Posterior cingulate gyrus (tissue), 11 donors: ENCODE measurements at places on chromosomes 4 and X.
A peak's percentile ranks its signal among the peaks of the same experiment; 100 is the strongest.

- DNase-seq, result no peak
Observed at GRCh38 chr4:88080626-88081025, 73.2 kb downstream of the PKD2 start.

- DNase-seq, result no peak
Observed at GRCh38 chr4:178823673-178824295, 1381.5 kb upstream of the AGA start.

GRCh38 chrX:39756086-39756883 lies 341.5 kb downstream of the BCOR start:
- no peak for DNase-seq

DNA sequence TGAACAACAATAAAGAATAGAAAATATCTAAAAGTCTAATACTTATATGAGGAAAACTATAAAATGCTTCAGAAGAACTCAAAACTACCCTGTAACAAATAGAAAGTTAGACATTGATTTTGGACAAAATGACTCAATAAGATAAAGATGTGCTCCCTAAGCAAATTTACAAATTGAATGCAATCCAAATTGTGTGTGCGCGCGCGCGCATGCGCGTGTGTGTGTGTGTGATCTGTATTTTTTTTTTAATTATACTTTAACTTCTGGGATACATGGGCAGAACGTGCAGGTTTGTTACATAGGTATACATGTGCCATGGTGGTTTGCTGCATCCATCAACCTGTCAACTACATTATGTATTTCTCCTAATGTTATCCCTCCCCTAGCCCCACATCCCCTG lies 320.8 kb upstream of the INTU start:
- DNase-seq, result no peak

DNA sequence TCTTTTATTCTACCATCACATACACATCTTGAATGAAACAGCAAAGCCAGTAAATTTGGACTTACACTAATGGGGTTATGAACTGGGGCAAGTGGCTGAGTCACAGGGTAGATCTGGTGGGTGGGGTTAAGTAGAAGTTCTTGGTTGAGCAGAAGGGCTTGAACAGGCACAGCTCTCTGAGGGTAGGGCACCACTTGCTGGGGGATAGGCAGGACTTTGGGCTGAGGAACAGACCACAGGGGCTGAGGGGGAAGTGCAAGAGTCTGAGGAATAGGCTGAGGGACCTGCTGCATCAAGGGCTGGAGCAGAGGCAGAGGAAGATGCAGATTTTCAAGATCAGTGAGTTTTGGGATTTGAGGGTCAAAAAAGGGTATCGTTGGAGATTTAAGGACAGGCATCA lies 8.3 kb downstream of the CSN2 start:
- no peak for DNase-seq

- DNase-seq, result no peak
Observed at GRCh38 chr4:151199319-151200190, 77.4 kb upstream of the PRSS48 start.

- no peak for DNase-seq
Observed at GRCh38 chr4:94359838-94360237, 17.2 kb upstream of the HPGDS start.

- peak; percentile 19 for DNase-seq
Observed at GRCh38 chr4:26217961-26218676, 102.7 kb upstream of the RBPJ start.

GRCh38 chrX:86016139-86016538 lies 31.2 kb downstream of the CHM start:
- DNase-seq, result no peak

GRCh38 chr4:104395168-104395614 lies 99.5 kb downstream of the CXXC4 start:
- no peak for DNase-seq

DNA sequence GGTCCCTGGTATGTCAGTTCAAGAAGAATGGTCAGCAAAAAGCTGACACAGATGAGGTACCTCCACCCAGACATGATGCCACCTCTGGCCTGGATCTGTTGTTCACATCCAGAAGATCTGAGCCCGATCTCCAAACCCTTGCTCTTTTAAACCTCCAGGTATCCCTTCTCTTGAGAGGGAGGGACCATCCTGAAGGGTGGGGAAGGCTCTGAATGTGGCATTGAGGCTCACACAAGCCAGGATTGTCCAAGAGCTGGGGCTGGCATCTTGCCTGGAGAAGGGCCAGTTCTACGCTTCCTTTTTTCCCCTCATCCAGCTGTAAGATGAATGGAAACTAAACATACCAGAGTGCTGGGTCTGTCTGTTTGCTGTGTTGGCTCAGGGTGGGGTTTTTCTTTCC lies at the start of gene ITIH6:
Gene ITIH6 (minus strand): TSS at position 119 of the 400 bp plus-strand sequence. CDS start 45 bp downstream, at position 74.
- no peak for DNase-seq

DNA sequence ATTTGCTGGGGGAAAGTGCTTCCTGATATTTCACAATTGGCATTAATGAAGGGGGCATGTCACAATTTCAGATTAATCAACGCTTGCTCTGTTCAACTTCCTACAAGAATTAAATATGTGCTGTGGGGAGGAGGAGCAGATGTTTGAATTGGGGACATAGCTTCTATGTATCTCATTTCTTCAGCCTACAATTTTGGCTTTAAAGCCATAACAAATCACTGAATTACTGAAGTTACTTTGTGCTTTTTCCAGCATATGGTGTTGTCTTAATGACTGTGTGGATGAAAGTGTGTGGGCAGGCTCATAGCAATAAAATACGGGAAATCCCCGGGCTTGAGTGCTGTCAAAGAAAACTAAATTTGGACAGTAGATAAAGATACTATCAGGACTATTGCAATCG lies 813 bp downstream of the TLR7 start:
- no peak for DNase-seq

DNA sequence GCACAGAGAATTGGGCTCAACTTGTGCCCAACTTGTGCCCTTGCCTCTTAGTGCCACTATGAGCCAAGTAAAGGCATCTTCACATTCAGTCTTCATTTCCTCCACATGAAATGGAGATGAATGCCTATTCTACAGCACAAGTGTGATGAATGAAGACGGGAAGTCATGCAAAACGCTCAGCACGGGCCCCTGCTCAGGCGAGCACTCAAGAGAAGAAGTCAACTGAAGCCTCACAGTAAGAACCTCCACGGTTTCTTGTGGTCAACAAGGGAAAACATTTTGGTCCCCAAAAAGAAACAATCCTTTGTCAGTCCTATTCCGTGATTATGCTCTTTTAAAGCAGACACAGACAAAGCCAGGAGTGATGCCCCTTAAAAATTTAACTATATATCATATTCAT lies 87.0 kb downstream of the IRF2 start:
- no peak for DNase-seq

DNA sequence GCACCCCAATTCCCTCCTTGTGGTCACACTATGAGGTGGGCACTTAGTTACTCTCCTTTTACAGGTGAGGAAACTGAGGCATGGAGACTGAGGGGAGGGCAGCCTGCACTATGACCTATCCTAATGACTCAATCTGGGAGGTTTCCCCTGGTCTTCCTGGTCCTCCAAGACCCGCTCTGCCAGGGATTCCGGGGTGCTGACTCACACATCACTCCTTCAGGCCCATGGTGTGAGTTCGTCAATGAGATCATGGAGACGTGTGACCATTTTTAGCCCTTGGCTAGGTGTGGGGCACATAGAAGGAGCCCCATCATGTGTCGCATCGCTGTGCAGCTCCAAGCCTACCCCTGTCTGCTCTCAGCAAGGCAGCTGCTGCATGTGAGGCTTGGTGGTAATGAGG lies 32.4 kb upstream of the BCOR start:
- no peak for DNase-seq

DNA sequence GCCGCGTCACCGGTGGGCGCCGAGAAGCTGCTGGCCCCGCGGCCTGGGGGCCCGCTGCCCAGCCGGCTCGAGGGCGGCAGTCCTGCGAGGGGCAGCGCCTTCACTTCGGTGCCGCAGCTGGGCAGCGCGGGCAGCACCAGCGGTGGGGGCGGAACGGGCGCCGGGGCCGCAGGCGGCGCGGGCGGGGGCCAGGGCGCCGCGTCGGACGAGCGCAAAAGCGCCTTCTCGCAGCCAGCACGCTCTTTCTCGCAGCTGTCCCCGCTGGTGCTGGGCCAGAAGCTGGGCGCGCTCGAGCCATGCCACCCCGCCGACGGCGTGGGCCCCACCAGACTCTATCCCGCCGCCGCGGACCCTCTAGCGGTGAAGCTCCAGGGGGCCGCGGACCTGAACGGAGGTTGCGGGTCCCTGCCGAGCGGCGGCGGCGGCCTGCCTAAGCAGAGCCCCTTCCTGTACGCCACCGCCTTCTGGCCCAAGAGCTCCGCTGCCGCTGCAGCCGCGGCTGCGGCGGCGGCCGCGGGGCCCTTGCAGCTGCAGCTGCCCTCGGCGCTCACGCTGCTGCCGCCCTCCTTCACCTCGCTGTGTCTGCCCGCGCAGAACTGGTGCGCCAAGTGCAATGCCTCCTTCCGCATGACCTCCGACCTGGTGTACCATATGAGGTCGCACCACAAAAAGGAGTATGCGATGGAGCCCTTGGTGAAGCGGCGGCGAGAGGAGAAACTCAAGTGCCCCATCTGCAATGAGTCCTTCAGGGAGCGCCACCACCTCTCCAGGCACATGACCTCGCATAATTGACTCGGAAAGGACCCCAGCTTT lies 5.6 kb downstream of the PRDM8 start:
- no peak for DNase-seq

DNA sequence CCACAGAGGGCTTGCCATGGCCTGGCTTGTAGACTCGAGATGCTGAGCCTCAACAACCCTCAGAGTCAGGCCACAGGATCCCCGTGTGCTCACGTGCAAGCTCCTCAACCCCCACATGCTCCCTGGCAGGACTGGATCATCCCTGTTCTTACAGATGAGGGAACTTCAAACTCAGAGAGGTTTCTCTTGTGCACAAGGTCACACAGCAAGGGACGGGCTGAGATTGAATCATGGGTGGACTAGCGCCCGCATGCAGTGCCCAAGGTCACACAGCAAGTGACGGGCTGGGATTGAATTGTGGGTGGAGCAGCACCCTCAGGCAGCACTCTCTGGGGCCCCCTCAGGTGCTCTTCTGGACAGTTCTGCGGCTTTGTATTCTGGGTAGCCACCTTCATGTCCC lies 60.6 kb upstream of the AFAP1 start:
- no peak for DNase-seq

DNA sequence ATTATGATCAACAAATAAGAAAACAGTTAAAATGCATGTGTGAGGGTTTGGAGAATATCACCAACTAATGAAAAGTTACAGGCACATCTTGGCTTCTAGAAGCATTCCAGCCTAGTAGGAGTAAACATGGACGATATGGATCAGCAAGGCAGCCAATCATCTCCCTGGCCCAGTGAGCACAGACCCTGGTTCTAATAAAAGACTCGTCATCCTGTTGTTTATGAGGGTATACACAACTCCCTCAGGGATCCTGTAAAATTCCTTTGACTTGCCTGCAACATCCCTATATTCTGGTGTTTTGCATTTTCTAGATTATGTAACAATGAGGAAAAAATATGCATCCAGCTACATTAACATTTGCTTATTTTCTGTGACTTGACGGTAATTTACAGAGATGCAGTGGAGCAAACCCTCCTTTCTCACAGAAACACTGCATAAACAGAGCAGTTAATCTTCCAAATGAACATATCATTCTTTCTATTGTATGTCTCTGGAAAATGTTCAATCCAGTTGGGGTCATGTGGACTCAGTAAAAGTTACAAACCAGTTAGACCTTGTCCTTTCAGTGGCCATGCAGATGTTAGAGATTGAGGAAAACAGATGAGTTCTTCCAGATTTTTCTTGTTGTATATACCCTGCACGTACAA lies 88.9 kb upstream of the NDP start:
- no peak for DNase-seq

- DNase-seq, result no peak
Observed at GRCh38 chrX:68833855-68834331, 5.1 kb downstream of the EFNB1 start.

- no peak for DNase-seq
Observed at GRCh38 chr4:107897823-107898222, 33.5 kb upstream of the CYP2U1 start.

- DNase-seq, result no peak
Observed at GRCh38 chr4:187550256-187550950, 445.2 kb upstream of the ZFP42 start.

GRCh38 chrX:859329-859728 lies 228.7 kb downstream of the SHOX start:
- no peak for DNase-seq

DNA sequence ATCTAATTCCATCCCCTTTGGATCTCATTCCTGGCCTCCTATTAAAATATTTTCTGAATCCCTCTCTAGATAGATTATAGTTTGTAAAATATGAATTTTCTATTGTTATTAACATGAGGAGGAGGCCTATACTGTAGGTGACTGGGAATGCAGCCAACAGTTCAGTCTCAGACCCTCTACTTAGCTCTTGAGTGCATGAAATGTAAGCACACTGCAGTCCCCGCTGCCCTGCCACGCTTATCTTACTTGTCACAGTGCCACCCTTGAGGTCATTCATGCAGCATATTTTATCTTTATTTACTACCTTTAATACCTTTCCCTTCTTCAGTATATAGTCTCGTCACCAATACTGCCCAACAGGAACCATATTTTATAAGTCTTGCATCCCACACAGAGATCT lies 151.0 kb downstream of the CAMK2D start:
- DNase-seq, result no peak

DNA sequence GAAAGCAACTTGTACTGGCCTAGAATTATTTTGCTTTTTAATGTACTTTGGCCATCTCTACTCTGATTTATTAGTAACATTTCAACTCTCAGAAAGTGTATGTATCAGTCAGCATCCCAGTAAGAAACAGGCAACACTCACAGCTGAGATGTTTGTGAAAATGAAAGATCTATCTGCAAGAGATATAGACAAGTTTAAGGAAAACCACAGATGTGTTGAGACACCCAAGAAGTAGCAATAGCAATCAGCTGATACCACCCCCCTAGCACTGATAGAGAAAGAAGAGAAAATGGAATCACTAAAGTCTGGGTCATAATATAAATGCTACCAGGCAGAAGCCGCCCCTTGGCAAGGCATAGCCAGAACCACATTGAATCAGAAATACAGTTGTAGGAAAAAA lies 372.0 kb downstream of the ARAP2 start:
- no peak for DNase-seq

DNA sequence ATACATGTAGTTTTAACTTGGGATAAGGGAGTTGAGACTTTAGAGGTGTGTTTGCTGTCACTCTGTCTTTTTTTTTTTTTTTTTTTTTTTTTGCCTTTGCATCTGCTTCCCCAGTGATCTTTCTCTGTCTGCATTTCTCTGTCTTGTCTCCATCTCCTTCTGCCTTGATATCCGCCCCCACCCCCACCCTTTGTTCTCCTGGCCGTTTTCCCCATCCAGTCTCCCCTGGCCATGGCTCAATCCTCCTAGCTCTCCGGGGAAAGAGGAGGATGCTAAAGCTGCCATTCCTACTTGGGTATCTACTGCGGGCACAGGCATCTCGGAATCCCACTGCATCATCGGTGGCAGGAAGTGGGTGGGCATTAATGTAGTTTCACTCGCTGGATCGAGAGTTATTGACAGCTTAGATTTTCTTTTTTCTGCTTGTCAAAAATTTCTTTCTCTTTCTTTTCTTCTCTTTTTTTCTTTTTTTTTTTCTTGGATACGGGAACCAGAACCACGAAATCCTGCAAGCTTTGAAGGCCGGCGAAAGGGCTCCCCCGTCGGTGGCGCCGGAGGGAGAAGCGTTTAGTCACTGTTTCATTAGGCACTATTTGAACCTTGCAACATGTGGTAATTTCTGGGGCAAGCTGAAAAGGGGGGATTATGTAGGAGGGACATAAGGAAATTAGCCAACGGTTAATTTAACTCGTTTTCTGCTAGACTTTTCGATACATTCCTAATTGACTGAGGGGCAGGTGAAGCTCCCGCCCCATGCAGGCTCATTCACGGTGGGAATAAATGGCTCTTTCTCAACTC lies 8.2 kb downstream of the GSX2 start:
- DNase-seq, result no peak

- no peak for DNase-seq
Observed at GRCh38 chr4:41451961-41452360, 86.0 kb upstream of the LIMCH1 start.
